ENCODE measurements at places on chromosomes 2 and 18. TPM values are rescaled to one million over a fixed set of nuclear protein-coding genes. Genes with fewer than 3 reads are reported as not detected.

Gene SNRPD1
- 36.2 TPM for total RNA-seq

Gene TBR1
- total RNA-seq, result not detected

Gene ST6GAL2
- 139 TPM for total RNA-seq

Gene DLX1
- 25.2 TPM for total RNA-seq

Gene RAB17
- total RNA-seq, result 3.9 TPM

Gene CRYGD
- not detected for total RNA-seq

Gene TFCP2L1
- not detected for total RNA-seq

Gene TTR
- 11.2 TPM for total RNA-seq

Gene SERPINB13
- total RNA-seq, result not detected

Gene FAM117B
- total RNA-seq, result 9.6 TPM

Gene C2orf80
- total RNA-seq, result not detected

Gene NAT8
- total RNA-seq, result not detected

Gene RMND5A
- total RNA-seq, result 25.8 TPM

Gene ANKRD23
- 4.4 TPM for total RNA-seq

Gene SERPINB4
- not detected for total RNA-seq

Gene MAPK4
- total RNA-seq, result not detected

Gene SERPINB7
- total RNA-seq, result not detected

Gene SUCLG1
- 51.8 TPM for total RNA-seq

Gene TCF4
- 73.5 TPM for total RNA-seq

Gene CAVIN2
- total RNA-seq, result 6.6 TPM

Gene SIGLEC15
- total RNA-seq, result 0.37 TPM

Gene HNMT
- 4.6 TPM for total RNA-seq

Gene ZNF521
- total RNA-seq, result 57.1 TPM

Gene NEU2
- not detected for total RNA-seq

Gene CROCC2
- total RNA-seq, result not detected

Gene EXOC6B
- 31.2 TPM for total RNA-seq

Gene SPC25
- 5.6 TPM for total RNA-seq

Measured in osteocyte (in vitro differentiated cells).